Keratinocyte (primary cell): ENCODE measurements at places on chromosomes 4 and X.

DNA sequence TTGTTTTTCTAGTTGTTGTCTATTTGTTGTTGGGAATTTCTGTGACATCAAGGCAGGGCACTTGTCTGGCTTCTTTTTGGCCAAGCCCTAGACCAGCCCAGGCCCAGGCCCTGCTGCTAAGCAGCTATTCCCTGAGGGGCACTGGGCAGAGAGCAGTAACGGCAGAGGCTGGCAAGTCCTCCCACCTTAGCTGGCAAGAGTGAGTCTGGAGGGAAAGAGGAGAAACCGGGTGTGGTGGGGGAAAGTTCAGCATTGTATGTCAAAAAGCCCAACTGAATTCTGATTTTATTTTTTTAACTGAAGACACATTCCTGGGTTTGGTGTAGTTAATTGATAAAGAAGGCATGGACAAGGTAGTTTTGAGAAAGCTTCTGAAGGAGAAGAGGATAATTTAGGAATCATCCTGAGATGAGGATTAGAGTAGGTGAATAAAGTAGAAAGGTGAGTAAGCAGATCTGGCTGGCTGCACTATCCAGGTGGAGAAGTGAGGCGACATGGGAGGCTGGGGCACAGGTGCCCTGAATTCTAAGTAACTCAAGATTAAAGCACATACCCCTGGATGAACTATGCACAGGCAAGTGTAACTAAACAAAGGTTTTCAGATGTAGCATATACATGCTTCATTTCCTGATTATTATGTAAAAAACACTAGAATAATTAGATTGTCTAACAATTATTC is 57.4 kb downstream of the TAPT1 start:
- no peak for DNase-seq

DNA sequence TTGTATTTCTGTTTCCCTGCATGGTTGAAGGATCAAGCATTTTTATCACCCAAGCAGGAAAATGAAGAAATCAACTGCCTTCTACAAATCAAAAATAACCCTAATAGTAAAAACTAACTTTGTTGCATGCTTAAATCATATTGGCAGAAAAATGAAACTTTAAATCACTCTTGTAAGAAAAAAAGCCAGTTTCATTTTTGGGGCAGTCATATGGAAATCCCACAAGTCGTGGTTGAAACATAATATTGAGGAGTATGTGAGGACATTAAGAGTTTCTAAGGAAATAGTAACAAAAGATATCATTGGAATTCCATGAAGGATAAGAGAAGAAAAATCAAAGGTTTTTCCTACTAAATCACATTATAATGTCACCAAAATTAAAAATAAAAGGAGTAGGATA is 8.4 kb downstream of the TEC start:
- no peak for DNase-seq

GRCh38 chrX:75642811-75643361 is 120.0 kb upstream of the ZDHHC15 start:
- DNase-seq, result no peak

- no peak for DNase-seq
Measured at GRCh38 chrX:155094468-155095061, 23.3 kb downstream of the BRCC3 start.

GRCh38 chr4:144181391-144181790 is 40.9 kb upstream of the GYPA start:
- no peak for DNase-seq

GRCh38 chr4:89364541-89364940 is 56.9 kb upstream of the GPRIN3 start:
- DNase-seq, result no peak
